Stimulated activated naive CD4-positive, alpha-beta T cell (primary cell): ENCODE measurements at places on chromosomes 2 and 18.

- DNase-seq: no peak
These were observed 116.3 kb upstream of the KLHL29 start for GRCh38 chr2:23268467-23269263.

DNA sequence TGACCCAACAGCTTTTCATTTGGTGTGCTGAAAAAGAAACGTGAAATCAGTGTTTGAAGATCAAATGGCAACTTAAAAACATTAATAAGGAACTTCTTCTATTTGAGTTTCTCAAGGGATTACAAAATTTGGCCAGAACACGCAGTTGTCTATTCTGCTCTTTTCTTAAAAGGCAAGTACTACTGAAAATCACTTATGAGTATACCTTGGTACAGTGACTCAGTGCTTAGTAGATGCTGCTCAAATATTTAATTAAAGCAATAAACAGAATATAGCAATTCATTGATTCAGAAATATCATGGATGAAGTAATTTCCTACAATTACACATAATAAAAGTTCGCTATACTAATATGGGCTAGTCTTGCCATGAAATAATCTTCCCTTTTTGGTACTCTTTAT is 38.2 kb upstream of the MCM6 start:
- no peak for DNase-seq

DNA sequence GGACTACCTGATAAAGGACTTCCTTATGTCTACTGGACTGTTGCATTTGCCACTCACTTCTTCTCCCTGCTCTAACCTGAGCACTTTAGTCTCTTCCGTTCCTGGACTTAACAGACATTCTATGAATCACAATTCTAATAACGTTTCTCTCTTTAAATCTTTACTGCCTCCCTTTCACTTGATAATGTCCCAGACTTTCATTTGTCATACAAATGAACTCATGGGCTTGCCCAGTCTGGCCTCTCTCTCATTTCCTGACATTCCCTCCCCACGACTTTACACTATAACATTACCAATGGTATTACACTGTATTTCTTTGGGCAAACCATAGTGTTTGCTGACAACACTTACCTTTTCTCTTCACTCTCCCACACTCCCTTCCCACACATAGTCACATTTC is 540.7 kb upstream of the TMEFF2 start:
- DNase-seq: no peak

GRCh38 chr2:191778041-191778440 is 68.8 kb downstream of the CAVIN2 start:
- DNase-seq: no peak

- peak; percentile 97 for DNase-seq
These were observed at the start of gene DTYMK for GRCh38 chr2:241686650-241687425. DTYMK (minus strand) TSS chr2:241686815; CDS start chr2:241686783, 32 bp downstream.

DNA sequence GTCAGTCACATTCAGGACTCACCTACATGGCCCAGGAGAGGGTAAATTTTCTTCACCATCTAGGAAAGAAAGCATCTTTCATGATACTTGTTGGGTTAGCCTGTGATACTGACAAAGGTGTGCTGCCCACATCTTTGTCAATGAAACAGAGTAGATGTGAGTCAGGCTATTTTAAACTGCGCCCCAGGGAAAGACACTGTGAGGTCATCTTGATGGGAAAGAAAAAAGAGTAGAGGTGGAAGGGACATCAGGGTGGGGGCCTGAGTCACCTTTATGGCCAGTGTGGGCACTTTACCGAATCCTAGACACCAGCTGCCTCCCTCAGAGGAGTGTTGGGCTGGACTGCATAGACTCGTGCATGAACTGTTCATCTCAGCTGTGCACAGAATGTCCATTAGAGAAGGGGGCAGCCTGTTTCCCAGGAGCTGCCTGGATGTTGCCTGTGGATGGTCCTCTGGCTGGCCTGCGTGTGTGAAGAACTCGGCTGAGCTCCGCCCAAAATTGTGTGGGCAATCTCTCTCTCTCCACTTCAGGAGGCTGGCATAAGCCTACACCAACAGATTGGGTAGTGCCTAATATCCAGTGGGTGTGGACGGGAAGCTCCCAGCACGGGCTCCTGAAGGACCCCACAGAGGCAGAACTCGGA is 278.7 kb upstream of the PXDN start:
- DNase-seq: no peak

DNA sequence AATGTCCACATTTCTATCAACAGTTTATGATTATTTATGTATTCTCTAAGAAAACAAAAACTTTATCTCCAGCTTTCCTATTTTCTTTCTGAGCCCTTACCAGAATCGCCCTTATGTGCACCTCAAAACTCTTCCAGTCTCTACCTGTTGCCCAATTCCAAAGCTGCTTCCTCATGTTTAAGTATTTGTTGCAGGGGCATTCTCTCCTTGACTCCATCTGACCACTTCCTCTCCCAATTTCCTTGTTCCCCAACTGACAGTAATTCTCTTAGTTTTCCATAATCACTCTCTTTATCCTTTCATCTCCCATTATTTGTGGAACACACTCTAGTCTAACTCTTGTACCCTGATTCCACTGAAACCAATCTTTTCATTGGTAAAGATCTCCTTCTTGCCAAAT is 105.4 kb upstream of the RBBP8 start:
- DNase-seq: no peak
